Stimulated activated CD4-positive, alpha-beta T cell treated with anti-CD3 and anti-CD28 coated beads, Interleukin-2, amount 100 ng/mL, for 24 hours (primary cell): ENCODE measurements at places on chromosomes 4 and X.

DNA sequence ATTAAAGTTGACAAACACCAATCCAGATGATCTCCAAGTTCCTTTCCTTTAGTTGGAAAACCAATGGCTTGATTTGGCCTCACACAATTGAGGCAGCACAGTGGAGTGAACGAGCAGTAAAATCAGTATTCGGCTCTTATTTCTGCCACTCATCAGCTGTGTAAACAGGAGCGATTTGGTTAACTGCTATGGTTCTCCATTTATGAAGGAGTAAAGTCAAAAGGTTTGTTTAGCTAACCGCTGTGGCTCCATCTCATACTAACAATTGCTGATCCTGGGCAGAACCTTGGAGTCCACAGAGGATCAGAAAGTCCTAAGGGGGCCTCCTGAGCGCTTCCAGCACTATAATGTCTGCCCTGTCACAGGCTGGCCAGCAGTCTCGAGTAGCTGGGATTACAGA, 54.5 kb upstream of the EXOC1L start:
- no peak for DNase-seq

DNA sequence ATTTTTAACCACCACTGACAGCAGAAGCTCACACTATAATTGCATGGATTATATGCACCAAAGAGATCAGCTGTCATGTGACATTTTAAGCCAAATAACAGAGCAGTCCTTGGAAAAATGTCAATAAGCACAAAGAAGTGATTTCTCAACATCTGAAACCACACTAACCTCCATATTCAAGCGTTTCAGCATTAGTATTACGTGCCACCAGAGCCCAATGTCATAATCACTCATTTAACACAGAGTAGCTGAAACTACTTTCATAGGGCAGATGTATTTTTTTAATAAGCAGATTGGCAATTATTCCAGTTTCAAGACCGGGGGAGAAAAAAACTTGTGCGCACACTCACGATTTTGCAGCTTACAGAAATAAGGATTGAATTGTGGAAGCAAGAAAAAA, 76.6 kb downstream of the SH3KBP1 start:
- no peak for DNase-seq

DNA sequence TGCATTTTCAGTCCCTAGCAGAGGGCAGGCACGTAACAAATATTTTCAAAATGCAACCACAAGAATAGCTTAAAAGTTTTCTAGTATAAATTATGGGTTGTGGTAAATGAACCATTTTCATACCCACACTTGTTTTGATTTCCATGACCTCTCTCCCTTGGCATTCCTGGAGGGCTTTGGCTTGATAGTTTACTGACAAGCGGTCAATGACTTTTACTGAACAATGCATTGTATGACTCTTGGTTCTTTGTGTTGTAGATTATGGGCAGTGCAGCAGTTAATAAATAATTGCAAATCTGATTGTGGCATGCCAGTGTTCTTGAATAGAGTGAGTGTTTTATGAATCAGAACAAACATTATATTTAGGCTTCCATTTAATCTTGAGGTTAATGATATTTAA, 285.2 kb upstream of the ARX start:
- no peak for DNase-seq

DNA sequence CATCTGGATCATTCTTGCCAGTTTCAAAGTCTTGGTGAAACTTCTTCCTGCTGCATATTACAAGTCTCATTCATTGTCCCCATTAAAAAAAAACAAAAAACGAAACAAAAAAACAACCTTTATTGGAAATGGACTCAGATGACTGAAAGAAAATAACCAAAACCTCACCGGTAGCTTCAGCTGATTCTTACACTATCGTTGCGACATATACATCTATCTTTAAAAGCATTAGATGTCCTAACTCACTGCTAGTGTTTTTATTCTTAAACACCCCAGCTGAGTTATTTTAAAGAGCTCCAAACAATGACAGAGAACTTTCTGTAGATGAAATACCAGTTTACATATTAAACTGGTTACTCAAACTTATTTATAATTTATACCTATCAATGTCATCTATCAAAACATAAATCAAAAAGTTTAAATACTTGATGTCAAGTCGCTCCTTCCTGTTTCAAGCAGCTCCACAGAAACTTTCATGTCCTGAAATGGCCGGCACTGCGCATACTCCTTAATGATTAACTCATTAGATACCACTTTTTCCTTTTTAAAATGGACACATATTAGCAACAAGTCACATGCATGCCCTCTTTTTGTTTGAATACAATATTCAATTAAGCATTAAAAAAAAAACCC, 87.2 kb downstream of the HPRT1 start:
- DNase-seq: no peak

DNA sequence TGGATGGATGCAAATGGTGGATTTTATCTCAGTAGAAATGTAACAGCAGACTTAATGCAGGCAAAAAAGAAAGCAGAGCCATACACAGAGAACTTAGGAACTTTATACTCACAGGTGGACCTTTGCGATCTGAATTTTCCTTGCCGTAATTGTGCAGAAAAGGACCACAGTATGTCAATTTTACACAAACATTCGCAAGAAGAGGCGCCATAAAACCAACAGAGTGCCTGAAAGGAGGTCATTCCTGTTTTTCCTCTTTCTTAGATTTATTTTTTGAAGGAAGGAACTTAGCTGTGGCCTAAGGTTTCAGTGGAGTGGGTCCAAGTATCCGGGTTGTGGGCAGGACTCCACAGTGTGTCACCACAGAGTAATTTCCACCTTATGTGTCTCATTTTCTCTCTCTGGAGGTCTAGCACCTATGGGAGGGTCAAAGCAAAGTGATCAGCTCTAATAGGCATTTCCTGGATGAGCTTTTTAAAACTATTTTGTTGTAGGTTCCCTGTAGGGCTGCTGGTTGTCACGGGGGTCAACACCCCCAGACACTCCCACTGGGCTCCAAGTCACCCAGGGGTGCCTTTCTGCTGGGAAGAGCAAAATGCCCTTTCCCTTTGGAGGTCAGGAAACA, 24.7 kb upstream of the PBDC1 start:
- DNase-seq: peak; percentile 2

GRCh38 chrX:132443196-132444135, 45.4 kb downstream of the MBNL3 start:
- no peak for DNase-seq
